NCI-H1436 (cell line): ENCODE measurements at places on chromosomes 11 and 22.

DNA sequence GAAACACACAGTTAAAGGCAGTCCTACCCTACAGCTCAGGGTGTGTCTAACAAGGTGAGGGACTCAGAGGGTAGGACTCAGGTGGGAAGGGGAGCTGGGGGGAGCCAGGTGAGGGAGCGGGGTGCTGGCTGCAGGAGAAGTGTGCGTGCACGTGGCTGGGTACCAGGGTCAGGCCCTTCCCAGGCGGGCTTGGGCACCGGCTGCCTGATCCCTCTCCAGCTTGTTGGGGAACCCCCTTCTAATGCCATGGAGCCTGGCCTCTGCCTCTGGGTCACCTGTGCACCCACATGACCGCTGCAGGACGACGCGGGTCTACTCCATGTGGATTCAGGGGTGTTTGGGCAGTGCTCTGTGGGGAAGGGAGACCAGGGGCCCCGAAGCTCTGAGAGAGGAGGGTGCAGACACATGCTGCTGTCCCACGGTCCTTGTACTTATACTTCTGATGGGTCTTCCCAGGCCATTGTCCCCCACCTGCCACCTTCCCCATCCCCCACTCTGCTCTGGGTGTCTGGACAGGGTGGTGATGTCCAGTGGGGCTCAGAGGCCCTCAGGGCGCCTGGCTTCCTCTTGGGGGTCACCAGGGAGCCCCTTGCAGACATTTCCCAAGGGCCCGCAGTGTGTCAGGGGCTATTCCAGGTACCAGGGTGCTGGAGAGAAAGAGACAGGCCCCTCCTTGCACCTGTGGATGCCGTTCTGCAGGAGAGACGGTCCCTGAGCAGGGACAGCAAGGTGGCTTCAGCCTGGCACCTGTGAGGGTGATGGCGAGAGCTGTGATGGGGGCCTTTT, 10.4 kb upstream of the MRGPRD start:
- DNase-seq, result no peak

DNA sequence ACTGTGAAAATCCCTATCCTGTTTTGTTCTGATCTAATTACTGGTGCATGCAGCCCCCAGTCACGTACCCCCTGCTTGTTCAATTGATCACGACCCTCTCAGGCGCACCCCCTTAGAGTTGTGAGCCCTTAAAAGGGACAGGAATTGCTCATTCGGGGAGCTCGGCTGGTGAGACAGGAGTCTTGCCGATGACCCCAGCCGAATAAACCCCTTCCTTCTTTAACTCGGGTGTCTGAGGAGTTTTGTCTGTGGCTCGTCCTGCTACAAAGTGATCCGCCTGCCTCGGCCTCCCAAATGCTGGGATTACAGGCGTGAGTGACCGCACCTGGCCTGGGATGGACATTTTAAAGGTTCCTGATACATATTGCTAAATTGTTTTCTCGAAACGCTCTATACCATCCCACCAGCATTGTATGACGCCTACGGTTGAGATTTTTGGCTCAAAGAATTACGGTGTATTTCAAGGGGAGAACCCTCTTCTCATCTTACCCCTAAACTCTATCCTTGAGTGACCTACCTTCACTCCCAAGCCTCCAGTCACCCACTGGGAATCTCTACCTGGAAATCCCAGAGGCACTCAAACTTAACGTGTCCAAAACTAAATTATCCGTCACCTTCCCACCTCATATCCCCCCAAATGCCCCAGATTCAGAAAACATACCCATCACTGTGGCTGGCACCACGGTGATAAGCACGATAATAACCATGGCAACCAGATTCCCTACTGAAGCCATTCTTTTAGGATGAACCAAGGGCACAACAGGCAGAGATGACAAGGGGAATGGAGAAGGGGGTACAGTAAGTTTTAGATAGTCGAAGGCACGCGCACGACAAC, 789 bp upstream of the POLA2 start:
- DNase-seq, result no peak

GRCh38 chr11:18461909-18462308, 6.3 kb downstream of the LDHAL6A start:
- DNase-seq, result no peak

DNA sequence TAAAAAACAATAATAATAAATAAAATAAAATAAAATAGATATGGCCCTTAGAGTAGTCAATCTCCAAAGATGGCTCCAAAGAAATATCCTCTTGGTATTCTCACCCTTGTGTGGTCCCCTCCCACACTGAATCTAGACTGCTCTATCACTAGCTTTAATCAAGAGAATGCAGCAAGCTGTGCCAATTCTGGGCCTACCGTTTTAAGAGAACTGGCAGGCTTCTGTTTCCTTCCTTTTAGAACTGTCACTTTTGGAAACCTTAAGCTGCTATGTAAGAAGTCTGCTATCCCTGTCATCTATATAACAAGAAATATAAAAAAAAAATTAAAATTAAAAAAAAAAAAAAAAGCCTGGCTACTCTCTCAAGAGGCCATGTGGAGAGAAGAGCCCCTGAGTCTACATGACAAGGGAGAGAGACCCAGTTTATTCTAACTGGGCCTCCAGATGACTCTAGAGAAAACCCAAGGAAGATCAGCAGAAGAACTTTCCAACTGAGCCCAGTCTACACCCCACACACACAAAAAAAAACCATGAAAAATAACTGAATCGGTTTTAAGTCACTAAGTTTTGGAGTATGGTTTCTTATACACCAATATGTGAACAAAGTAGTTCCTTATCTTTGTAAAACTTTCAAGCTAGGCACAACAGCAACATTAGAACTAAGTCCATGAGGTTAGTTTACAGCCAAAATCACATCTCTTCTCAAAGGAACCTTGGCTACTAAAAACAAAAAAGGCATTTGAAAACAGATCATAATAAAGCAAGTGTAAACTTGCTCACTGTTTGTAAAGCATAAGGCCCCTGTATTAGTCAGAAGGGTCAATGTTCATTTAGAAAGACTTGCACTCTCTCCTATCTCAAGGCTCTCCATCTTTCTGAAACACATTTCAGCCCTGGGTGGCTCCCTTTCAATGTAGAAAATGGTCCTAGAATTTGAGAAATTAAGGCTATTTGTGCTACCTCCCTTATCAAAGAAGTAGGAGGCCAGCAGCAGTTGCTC, 67.3 kb downstream of the AMBRA1 start:
- DNase-seq, result no peak

- DNase-seq, result no peak
Observed at GRCh38 chr22:36528341-36528740, 625 bp downstream of the EIF3D start.

- no peak for DNase-seq
Observed at GRCh38 chr11:30902929-30903328, 316.8 kb upstream of the MPPED2 start.

- no peak for DNase-seq
Observed at GRCh38 chr11:71948314-71949027, 19.6 kb downstream of the RNF121 start.

GRCh38 chr11:114167771-114168448, 108.4 kb downstream of the ZBTB16 start:
- no peak for DNase-seq

GRCh38 chr11:120139316-120140069, 1.6 kb upstream of the TRIM29 start:
- no peak for DNase-seq

GRCh38 chr11:118572981-118573550, 857 bp downstream of the ARCN1 start:
- DNase-seq, result no peak

- DNase-seq, result no peak
Observed at GRCh38 chr22:37366601-37367000, 60.7 kb downstream of the ELFN2 start.

DNA sequence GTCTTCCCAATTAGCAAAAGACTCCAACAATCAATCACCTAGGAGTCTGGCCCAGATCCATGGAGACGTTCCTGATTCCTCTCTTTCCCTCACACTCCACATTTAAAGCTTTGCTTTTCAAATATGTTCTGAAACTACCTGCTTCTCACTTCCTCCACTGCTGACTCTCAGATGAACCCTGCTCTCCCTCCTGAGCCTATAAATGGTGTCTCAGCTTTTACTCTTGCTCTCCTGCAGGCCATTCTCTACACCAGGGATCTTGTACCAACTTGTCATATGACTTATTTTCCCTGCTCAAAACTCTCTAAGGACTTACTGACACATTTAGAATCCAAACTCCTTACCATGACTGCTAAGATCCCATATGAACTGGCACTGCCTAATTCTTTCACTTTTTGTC, 138.4 kb upstream of the DDI1 start:
- DNase-seq, result no peak

DNA sequence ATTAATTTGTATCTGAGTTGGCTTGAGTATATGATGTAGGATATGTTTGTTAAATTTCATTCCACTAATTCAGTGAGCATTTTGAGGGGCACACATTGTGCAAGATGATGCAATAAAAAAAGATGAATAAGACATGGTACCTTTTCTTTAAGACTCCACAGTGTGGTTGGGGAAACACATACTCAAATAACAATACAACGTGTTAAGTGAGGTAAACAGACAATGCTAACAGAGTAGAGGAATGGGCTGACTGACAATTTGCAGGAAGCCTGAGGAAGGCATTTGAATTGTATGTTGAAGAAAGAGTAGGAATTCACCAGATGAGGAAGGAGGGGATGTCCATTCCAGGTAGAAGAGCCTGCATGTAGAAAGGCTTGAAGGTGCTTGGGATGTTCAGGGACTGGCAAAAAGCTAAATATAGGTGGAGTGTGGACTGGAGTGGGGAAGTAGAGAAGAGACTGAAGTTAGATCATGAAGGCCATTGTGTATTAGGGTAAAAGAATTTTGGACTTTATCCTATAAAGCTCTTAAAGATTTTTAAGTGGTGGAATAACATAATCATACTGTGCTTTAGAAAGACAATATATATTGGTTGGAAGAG, 6.8 kb downstream of the RNF169 start:
- DNase-seq, result no peak

DNA sequence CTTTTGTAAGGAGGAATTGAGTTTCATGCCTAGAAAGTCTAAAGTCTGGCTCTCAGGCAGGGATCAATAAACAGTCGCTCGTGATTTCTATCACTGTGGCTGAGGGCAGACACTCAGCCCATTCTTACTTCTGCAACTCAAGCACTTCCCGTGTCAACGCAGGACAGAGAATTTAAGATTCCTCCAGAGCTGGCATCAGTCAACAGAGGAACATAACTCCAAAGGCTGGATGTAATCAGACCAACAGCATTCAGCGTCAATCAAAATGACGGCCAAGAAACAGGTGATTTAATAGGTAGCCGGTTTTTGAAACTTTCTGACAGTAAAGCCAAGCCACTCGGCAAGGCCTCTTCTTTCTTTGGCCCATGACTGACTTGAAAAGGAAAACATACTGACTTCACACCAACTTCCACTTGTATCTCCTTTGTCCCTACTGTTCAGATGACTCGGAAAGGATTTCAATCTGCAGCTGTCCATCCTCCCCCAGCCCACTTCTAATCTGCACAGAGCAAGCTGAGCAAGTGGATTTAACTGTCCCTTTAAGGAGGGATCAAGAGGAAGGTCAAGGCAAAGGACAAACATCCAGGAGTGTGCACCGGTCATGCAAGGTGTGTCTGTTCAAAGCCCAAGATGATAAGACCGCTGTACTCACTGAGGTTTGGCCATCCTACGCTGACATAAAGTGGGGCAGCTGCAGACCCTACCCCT, 9.5 kb downstream of the VPS37C start:
- no peak for DNase-seq

- no peak for DNase-seq
Observed at GRCh38 chr22:35629406-35630216, 12.5 kb upstream of the MB start.

GRCh38 chr11:15927196-15927863, 429.0 kb downstream of the SOX6 start:
- DNase-seq, result no peak

DNA sequence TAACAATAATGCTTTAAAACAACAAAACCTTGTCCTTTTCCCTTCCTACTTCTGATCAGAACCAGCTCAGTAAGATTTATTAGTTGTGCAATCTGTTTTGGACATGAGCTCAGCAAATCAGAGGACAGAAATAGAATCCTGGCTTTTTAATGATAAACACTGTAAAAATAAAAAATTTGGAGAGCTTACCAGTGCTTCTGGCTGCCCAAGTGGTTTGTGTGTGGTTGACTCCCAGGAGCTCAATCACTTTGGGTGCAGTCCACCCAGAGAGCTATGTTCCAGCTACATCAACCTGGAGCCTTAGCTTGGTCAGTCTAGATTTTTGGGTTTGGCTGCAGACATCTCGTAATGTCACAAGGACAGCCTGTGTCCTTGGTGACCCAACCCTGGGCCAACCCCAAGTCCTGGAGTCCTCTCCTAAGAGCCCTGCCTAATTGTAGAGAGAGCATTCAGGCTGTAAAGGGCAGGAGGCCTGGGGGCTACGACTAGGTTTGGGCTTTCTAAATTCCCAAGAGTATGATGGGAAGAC, 28.5 kb downstream of the CD44 start:
- no peak for DNase-seq

GRCh38 chr11:118263695-118264568, at the start of gene MPZL2:
TSS of gene MPZL2 (minus strand) at chr11:118264297. CDS start at chr11:118264153, 144 bp downstream.
- DNase-seq, result no peak

- no peak for DNase-seq
Observed at GRCh38 chr11:95791709-95792033, 1.4 kb downstream of the CEP57 start.

DNA sequence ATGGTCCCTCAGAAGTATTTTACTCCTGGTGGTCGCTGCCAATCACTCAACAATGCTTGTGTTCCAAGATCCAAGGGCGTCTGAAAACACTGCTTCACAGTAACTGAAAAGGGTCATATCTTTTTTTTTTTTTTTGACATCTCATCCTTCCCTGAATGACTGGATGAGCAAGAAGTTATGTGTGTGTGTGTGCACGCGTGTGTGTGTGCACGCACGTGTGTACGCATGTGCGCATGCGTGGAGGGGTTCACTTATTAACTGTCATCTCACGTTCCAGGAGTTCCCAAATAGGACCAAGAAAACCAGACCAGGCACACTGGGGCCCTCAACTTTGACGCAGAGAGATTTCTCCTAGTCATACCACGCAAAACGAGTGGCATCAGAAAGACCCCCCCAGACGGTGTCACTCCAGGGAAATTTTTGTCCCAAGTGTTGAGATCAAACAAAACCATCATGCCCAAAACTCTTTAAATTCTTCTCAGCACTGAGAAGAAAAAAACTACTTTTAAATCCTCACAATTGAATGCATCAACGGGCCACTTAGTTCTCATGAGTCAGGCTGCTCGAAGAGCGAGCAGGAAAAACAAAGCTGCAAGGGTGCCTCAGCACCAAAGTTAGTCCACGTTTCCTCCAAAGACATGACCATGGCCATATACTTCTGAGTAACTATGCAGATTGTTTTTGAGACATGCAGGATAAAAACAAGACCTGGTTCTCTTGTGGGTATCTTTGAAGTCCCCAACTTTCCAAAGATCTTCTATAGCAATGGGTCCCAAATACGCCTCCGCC, 12.9 kb downstream of the MN1 start:
- no peak for DNase-seq

GRCh38 chr11:33376331-33377310, 119.4 kb downstream of the HIPK3 start:
- no peak for DNase-seq

GRCh38 chr11:5300251-5300650, 1.5 kb downstream of the OR51B4 start:
- DNase-seq, result no peak

GRCh38 chr11:124618863-124619262, 3.8 kb upstream of the TBRG1 start:
- DNase-seq, result no peak

GRCh38 chr22:36946421-36947158, 33.2 kb downstream of the CSF2RB start:
- DNase-seq, result no peak
